ENCODE measurements at places on chromosomes 2 and 18.

DNA sequence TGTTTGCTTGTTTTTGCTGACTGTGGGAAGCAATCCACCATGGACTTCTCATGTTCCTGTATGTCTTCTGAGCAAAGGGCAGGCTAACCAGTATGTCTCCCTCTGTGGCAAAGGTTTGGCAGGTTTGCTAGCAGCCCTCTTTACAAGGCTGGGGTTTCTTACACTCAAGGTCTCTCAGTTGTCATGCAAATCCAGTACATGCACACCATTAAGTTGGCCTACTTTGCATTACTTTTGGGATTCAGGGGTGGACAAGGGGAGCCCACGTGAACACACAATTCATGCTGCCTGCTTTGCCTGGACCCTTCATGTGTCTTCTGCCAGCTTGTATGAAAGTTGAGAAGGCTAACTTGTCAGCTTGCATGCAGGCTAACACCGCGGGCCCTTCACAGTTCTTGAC is 134.9 kb downstream of the LRRTM4 start:
- no peak for DNase-seq

- no peak for DNase-seq
Observed at GRCh38 chr2:86807133-86807467, 16.4 kb upstream of the CD8A start.

- DNase-seq, result no peak
Observed at GRCh38 chr2:118363604-118364003, 275.3 kb downstream of the INSIG2 start.

DNA sequence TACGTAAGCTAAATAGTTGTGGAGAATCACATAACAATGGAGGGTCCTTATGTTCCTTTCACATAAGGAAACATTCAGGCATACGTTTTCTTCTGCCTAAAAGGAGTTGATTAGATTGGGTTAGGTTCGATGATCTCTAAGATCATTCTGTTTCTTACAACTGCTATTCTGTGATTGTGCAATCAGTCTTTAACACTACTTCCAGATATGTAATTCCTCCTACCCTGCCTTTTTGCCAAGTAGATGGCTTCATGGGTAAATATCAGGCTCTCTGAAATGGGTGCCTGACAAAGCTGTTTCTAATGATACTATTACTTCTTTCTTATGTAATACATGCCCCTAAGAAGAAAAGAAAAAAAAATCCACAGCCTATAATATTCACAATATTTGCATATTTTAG is 321.5 kb downstream of the XIRP2 start:
- no peak for DNase-seq

- no peak for DNase-seq
Observed at GRCh38 chr2:69380072-69380917, 6.7 kb downstream of the GFPT1 start.

GRCh38 chr2:44579837-44580230 is 218.1 kb downstream of the CAMKMT start:
- DNase-seq, result no peak

DNA sequence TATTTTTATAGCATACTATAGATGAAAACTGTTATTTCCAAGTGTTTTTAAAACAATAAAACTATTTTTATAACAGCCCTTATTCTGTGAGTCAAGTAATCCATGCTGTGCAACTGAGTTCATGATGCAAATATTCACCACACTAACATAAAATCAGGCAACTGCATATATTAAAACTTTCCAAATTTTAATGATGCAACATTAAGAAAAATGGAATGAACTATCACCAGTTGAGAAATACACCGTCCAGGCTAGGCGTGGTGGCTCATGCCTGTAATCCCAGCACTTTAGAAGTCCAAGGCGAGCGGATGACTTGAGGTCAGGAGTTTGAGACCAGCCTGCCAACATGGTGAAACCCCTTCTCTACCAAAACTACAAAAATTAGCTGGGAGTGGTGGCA is 114.5 kb downstream of the CDH2 start:
- DNase-seq, result no peak

- DNase-seq, result no peak
Observed at GRCh38 chr2:112835536-112836162, 930 bp downstream of the IL1B start.

DNA sequence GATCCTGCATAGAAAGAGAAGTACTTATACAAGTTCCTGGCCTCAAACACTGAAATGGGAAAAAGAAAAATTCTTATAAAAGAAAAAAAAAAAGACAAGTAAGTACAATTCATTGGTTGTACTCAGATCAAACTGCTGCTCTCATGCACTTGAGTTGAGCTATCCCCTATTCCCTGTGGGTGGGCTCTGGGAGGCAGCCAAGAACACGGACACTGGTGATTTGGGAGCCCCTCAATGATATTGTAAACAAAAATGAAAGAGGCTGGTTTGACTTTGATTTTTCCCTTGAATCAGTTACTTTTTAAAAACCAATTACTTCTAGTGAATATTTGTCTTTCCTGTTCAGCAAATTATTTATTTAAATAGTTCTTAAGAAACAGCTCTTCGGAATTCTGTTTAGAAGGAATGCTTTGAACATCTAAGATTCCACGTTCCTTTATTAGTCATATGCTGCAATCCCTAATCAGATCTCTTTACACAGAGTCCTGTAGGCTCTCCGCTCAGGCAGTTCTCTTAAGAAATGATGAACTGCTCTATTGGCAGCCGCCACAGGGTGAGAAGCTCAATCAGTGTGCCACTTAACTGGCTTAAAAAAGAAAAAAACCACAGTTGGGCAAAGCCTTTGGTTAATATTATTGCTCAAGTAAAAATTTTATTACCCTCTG is 225.1 kb downstream of the TMEM182 start:
- DNase-seq, result no peak

DNA sequence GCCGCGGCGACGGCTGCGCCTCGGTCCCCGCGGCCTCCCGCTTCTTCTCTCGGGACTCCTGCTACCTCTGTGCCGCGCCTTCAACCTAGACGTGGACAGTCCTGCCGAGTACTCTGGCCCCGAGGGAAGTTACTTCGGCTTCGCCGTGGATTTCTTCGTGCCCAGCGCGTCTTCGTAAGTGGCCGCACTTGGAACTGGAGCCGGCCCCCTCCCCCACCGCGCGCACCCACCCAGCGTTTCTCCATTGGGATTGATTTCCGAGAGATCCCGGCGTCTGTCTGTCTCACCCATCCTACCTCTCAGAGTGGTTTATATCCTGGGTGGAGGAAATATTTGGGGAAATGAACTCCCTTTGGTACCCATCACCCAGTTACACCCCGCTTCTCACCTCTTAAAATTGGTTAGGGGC is 498 bp downstream of the ITGAV start:
- DNase-seq, result no peak

GRCh38 chr18:63267975-63268721 is 51.4 kb downstream of the BCL2 start:
- no peak for DNase-seq

GRCh38 chr2:3142961-3143571 is 234.6 kb downstream of the EIPR1 start:
- no peak for DNase-seq

- no peak for DNase-seq
Observed at GRCh38 chr2:46643493-46643892, 164.1 kb downstream of the TMEM247 start.

GRCh38 chr18:59140302-59140885 is 710 bp downstream of the SEC11C start:
- no peak for DNase-seq

DNA sequence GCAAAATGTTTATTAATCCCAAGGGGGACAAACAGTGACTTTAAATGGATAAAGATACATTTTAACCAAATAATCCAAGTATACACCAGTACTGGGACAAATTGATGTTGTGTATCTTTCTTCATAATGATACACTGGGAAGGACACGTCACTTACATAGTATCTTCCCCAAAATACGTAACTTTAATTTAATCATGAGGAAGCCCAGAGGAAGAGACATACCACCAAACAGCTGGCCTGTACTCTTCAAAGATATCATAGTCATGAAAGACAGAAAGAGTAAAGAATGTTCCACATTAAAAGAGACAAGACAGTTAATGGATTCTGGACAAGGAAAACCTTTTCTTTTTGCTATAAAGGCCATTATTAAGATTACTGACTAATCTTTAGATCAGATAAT is 37.1 kb downstream of the AGFG1 start:
- no peak for DNase-seq
